ENCODE measurements at places on chromosomes 2 and 18. TPM values are rescaled to one million over a fixed set of nuclear protein-coding genes. Genes with fewer than 3 reads are reported as not detected.

GLI2 gene
- 13.5 TPM for total RNA-seq

MC2R gene
- not detected for total RNA-seq

NLRC4 gene
- total RNA-seq, result not detected

TRABD2A gene
- total RNA-seq, result 0.51 TPM

KRTCAP3 gene
- total RNA-seq, result 5.2 TPM

SLC38A11 gene
- total RNA-seq, result not detected

DSG4 gene
- total RNA-seq, result not detected

DLGAP1 gene
- 0.12 TPM for total RNA-seq

GPR39 gene
- total RNA-seq, result 0.94 TPM

POTEI gene
- total RNA-seq, result not detected

ASIC4 gene
- total RNA-seq, result 0.23 TPM

TMEM200C gene
- total RNA-seq, result not detected

TMEM37 gene
- 7.6 TPM for total RNA-seq

FZD7 gene
- 10.3 TPM for total RNA-seq

CDCA7 gene
- total RNA-seq, result 1.8 TPM

CCBE1 gene
- 24.2 TPM for total RNA-seq

FABP1 gene
- total RNA-seq, result not detected
